Fibroblast of villous mesenchyme (primary cell): ENCODE measurements at places on chromosomes 4 and X. TPM values are rescaled to one million over a fixed set of nuclear protein-coding genes. Genes with fewer than 3 reads are reported as not detected.

- no peak for DNase-seq
These were observed 109.8 kb upstream of the PCDH7 start for GRCh38 chr4:30610361-30610760.

DNA sequence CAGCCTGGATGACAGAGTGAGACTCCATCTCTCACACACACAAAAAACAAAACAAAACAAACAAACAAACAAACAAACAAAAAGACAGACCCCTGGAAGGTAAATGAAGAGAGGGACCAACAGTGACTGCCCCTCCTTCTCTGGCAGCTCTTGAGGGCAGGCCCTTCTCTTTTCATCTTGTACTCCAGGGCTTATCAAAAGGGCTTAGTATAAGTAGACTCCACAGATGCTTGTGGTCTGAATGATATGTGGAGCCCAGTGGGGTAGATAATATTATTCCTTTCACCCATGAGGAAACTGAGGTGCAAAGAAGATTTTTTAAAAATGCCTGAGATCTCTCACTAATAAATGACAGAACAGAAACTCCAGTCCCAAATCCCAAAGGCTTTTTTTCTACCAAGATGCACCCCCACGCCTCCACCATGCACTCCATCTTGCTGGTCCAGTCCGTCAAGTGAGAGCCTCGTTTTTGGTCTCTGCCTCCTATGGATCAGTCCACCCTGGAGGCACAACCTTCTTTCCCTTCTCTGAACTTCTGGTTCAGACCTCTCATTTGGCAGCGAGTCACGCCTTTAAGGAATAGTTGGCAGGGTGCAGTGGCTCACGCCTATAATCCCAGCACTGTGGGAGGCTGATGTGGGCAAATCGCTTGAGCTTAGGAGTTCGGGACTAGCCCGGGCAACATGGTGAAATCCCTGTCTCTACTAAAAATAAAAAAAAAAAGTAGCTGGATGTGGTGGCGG, 17.0 kb upstream of the CHRNA9 start:
- DNase-seq = peak; percentile 60

- DNase-seq = peak; percentile 8
These were observed 70.1 kb downstream of the NBDY start for GRCh38 chrX:56798866-56799758.

DNA sequence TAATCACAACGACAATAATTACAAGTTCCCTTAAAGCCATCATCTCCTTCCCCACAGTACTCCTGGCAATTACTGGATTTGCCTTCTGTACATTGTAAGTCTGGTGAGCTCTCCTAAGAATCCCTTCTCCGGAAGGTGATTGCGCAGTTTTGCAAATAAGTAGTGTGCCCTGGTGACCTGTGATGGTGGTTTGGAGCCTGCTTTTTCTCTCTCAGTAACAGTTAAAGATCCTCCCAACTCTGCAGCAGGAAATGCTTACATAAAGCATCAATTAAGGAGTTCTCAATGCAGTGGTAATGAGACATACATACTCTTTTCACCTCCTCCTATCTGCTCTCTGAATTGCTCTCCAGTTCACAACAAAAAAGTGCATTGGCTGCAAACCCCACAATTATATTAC, 159.7 kb downstream of the SH2D1A start:
- DNase-seq = peak; percentile 10

- DNase-seq = no peak
These were observed 60.8 kb upstream of the CBR4 start for GRCh38 chr4:169070895-169071218.

CCDC110 gene
- 0.32 and 0.43 TPM in 2 replicates for total RNA-seq

- DNase-seq = peak; percentile 16
These were observed 40.8 kb upstream of the NUDT6 start for GRCh38 chr4:122963216-122963615.

GRCh38 chr4:139175646-139176301, 1.2 kb downstream of the ELF2 start:
- DNase-seq = no peak
